ENCODE measurements at places on chromosomes 11 and 22. TPM values are rescaled to one million over a fixed set of nuclear protein-coding genes. Genes with fewer than 3 reads are reported as not detected.

The HBG2 gene
- total RNA-seq = not detected

The OR5L2 gene
- not detected for total RNA-seq

The PGA3 gene
- total RNA-seq = not detected

The CCDC15 gene
- total RNA-seq = 1.3 TPM

The RASD2 gene
- 23.8 TPM for total RNA-seq

The DCPS gene
- total RNA-seq = 20.6 TPM

All from gastroesophageal sphincter (tissue), 4 donors.